ENCODE measurements at places on chromosomes 3 and 15.

GRCh38 chr15:68725736-68726135 lies 95.0 kb downstream of the ANP32A start:
- H3K4me1 ChIP-seq, result no peaks in the 10 kb centered on the region
- no peak for ATAC-seq
- no peaks in the 10 kb centered on the region for H3K27me3 ChIP-seq
- no peak overlapping the region for H3K27ac ChIP-seq

DNA sequence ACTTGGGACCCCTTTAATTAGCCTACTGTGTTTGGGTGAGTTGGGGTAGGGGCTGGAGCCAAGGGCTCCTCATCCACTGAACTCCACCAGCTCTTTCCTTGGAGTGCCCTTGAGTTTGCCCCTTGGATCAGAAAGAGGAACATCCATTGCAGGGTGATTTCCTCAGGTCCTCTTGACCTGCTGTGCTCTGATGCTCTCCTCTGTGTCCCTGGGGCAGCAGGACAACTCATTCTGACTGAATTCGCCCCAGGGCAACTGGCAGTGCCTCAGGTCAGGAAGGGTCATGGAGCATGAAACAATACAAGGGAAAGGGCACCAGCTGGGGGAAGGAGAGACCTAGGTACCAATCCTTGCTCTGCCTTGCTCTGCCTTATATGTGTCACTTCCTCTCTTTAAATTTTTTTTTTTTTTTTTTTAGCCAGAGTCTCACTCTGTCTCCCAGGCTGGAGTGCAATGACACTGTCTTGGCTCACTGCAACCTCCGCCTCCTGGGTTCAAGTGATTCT lies 47.8 kb downstream of the BSN start:
- H3K27ac ChIP-seq, result no peak overlapping the region
- H3K4me1 ChIP-seq, result no peaks in the 10 kb centered on the region
- H3K36me3 ChIP-seq, result no peaks in the 10 kb centered on the region
- H3K4me3 ChIP-seq, result no peak overlapping the region

DNA sequence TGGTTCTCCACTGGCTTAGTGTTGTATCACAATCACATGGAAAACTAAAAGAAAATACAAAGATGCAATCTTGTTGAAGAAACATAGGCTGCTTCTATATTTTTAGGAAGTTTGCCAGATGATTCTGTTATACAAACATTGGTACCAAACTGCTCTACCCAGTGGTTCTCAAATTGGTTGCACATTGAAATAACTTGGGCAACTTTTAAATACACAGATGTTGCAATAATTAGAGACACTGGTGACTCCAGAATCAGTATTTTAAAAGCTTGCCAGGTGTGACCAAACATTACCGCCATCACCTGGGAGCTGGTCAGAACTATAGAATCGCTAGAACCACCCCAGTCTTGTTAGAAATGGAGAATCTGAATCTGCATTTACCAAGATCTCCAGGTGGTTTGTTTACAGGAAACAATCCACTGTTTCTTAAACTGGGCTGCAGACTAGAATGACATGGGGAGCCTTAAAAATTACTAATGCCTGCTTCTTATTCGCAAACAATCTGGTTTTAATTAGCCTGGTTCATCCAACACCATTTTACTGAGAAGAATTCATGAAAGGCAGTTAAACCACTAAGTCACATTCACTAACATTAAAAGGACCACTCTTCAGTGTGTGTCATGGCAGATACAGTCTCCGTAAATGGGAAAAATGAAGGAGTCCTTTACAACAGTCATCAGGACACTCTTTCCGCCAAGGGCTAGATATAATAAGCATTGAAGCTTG lies 76.5 kb downstream of the ACAP2 start:
- no peak for ATAC-seq
- H3K4me1 ChIP-seq, result peaks cover 37% of the 10 kb centered on the region
- no peak overlapping the region for H3K4me3 ChIP-seq
- H3K27ac ChIP-seq, result no peak overlapping the region

DNA sequence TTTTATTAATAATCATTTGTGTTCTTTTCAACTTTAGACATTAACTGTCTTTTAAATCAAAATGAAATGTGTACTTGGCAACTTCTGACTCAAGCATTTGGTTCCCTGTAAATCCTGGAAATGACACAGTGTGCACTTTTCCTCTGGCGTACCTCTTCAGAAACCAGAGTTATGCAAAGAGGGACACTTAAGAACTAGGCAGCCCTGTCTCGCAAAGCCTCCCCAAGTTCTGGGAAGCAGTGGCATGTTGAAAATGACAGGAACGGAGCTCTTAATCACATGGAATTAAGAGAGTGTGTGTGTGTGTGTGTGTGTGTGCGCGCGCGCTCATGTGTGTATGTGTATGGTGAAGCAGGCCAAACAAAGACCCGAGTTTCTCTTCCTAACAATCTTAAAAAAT lies 707.4 kb downstream of the MECOM start:
- H3K4me3 ChIP-seq, result no peak overlapping the region
- H3K36me3 ChIP-seq, result no peaks in the 10 kb centered on the region
- H3K27ac ChIP-seq, result no peak overlapping the region

- H3K36me3 ChIP-seq, result peaks cover 13% of the 10 kb centered on the region
- peak within 1 kb of the TSS; percentile 90 for H3K4me3 ChIP-seq
- H3K4me1 ChIP-seq, result peaks cover 44% of the 10 kb centered on the region
- no peaks in the 10 kb centered on the region for H3K27me3 ChIP-seq
- peak within 1 kb of the TSS; percentile 99 for H3K27ac ChIP-seq
Observed at GRCh38 chr3:119579366-119580066, at the start of gene ADPRH. ADPRH (plus strand) TSS chr3:119579492; CDS start chr3:119582170, 2,678 bp downstream.

- no peaks in the 10 kb centered on the region for H3K27me3 ChIP-seq
- H3K4me3 ChIP-seq, result no peak overlapping the region
- ATAC-seq, result no peak
- H3K27ac ChIP-seq, result no peak overlapping the region
- no peaks in the 10 kb centered on the region for H3K36me3 ChIP-seq
Observed at GRCh38 chr3:34408088-34408487, 609.7 kb downstream of the PDCD6IP start.

GRCh38 chr3:180421221-180421620 lies 180.7 kb upstream of the TTC14 start:
- no peak overlapping the region for H3K27ac ChIP-seq
- no peak overlapping the region for H3K4me3 ChIP-seq
- ATAC-seq, result no peak
- no peaks in the 10 kb centered on the region for H3K36me3 ChIP-seq

GRCh38 chr3:129985113-129985512 lies 10.6 kb downstream of the TRH start:
- no peak overlapping the region for H3K4me3 ChIP-seq
- H3K36me3 ChIP-seq, result no peaks in the 10 kb centered on the region
- H3K27ac ChIP-seq, result no peak overlapping the region
- peaks cover 27% of the 10 kb centered on the region for H3K27me3 ChIP-seq

DNA sequence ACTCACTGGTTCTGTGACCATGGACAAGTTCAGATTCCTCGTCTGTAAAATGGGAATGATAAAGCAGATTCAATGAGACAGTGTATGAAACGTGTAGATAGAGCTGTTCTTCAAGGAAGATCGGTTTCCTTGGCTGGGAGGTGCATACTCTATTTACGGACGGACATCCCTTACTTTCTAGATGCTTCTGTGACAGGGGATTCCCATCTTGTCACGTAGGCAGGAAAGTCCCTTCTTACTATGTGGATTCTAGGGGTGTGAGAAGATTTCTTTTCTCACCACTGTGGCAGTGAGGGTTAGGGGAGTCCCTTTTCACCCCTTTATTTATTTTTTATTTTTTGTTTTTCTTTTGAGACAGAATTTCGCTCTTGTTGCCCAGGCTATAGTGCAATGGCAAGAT lies 180.9 kb upstream of the TBL1XR1 start:
- peak overlapping the region; percentile 26 for H3K4me3 ChIP-seq
- H3K27me3 ChIP-seq, result no peaks in the 10 kb centered on the region
- ATAC-seq, result peak; percentile 60
- peak overlapping the region; percentile 74 for H3K27ac ChIP-seq
- peaks cover 47% of the 10 kb centered on the region for H3K4me1 ChIP-seq

GRCh38 chr3:142981108-142981507 lies 17.6 kb upstream of the PAQR9 start:
- H3K27me3 ChIP-seq, result peaks cover 7% of the 10 kb centered on the region
- H3K27ac ChIP-seq, result no peak overlapping the region
- H3K36me3 ChIP-seq, result no peaks in the 10 kb centered on the region
- ATAC-seq, result no peak
- no peak overlapping the region for H3K4me3 ChIP-seq
- no peaks in the 10 kb centered on the region for H3K4me1 ChIP-seq

DNA sequence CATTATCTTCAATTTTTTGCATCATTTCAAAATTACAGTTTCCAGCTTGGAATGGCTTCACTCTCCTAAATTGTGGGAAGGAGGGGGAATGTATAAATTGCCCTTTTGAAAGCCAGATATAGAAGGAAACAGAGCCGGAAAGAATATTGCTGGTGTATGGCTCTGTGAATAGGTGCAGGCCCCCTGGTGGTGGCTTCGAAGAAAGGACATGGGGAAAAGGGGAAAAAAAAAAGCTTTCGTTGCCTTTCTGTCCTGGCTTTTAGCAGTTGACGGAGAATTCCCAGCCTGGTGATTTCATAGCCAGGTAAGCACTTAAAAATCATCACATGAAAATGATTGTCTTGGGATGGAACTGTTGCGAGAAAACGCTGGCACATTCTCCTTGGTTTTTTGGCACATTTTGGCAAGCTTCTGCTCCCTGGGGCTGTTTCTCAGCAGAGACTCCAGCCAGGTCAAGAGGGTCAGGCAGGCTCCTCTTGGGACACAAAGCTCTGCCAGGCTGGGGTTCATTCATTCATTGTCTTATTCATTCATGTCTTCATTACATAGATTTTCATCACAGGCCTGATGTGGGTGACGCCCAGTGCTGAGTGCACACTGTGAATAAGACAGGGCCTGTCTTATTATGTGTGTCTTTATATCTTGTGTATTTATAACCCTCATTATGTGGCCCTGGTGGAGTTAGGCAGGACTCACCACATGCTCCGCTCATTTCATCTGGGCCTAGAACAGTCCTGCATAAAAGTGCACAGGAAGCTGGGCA lies 300.0 kb upstream of the TPM1 start:
- H3K27me3 ChIP-seq, result peaks cover 3% of the 10 kb centered on the region
- peaks cover 6% of the 10 kb centered on the region for H3K4me1 ChIP-seq
- H3K36me3 ChIP-seq, result no peaks in the 10 kb centered on the region
- peak; percentile 34 for ATAC-seq
- H3K27ac ChIP-seq, result no peak overlapping the region

DNA sequence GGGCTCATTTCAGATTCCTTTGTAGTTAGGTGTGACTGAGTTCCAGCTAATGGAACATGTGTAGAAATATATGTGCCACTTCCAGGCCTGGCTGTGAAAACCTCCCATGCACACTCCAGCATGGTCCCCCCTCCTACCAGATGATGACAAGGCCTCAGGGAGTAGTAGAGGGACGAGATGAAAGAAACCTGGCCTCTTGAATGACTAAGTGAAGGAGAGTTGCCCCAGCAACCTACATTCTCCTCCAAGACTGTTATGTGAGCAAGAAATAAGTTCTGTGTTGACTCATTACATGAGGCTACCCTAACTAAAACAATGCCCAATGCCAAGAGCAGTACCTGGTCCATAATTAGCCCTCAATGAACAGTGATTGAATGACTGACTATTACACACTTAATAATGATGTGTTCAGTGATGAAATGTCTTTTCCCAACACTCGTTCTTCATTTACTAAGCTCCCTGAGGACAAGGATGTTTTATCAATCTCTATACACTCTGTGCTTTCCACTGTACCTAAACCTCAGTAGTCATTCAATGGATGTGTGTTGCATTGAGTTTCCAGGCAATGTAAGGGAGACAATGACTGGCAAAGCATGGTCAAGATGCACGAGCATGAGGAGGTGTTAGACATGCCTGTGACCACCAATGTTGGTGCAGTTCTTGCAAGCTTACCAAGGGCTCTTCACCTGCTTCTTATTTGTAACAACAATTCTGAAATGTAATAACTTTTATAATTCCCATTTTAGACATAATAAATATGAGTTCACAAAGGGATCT lies 62.0 kb upstream of the BCL6 start:
- H3K27ac ChIP-seq, result no peak overlapping the region
- no peak overlapping the region for H3K4me3 ChIP-seq
- ATAC-seq, result no peak
- peaks cover 46% of the 10 kb centered on the region for H3K4me1 ChIP-seq
- H3K27me3 ChIP-seq, result peaks cover 12% of the 10 kb centered on the region
- peaks cover 9% of the 10 kb centered on the region for H3K36me3 ChIP-seq

- H3K27ac ChIP-seq, result no peak overlapping the region
- H3K4me1 ChIP-seq, result no peaks in the 10 kb centered on the region
- H3K27me3 ChIP-seq, result peaks cover 1% of the 10 kb centered on the region
Observed at GRCh38 chr3:156037356-156037755, 83.0 kb upstream of the KCNAB1 start.

DNA sequence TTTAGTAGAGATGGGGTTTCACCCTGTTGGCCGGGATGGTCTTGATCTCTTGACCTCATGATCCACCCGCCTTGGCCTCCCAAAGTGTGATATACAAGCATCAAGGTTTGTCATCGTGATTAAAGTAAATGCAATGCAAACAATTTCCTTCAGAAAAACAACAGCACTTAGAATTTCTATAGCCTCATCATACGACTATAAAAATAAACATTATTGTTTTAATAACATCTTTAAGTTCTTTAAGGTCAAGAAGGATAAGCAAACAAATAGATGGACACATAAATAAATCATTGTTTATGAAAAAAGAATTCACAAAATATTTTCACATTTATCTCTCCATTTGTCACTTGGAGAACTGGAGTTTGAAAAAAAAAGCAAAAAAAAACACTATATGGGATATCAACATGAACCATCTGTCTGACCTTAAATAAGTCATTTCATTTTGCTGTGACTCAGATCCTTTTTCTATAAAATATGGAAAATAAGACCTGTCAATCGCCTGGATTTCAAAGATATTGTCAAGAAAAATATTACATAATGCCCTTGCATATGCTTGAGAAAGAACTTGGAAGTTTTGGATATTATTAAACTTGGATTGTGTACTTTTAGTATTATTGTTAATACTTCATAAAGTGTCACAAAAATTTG lies 642.0 kb upstream of the KCNMB2 start:
- ATAC-seq, result no peak
- H3K4me1 ChIP-seq, result no peaks in the 10 kb centered on the region
- H3K4me3 ChIP-seq, result no peak overlapping the region
- peaks cover 8% of the 10 kb centered on the region for H3K27me3 ChIP-seq
- H3K27ac ChIP-seq, result no peak overlapping the region

DNA sequence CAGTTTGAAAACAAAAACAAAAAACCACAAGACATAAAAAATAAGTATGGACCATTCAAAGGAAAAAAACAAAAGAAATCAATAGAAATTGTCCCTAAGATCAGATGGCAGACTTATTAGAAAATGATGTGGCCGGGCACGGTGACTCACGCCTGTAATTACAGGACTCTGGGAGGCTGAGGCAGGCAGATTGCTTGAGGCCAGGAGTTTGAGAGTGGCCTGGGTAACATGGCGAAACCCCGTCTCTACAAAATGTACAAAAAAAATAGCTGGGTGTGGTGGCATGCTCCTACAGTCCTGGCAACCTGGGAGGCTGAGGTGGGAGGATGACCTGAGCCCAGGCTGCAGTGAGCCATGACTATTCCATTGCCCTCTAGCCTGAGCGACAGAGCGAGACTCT lies 16.6 kb downstream of the SPCS1 start:
- peaks cover 48% of the 10 kb centered on the region for H3K36me3 ChIP-seq
- H3K4me1 ChIP-seq, result peaks cover 9% of the 10 kb centered on the region
- no peak overlapping the region for H3K4me3 ChIP-seq
- H3K27me3 ChIP-seq, result no peaks in the 10 kb centered on the region
- H3K27ac ChIP-seq, result no peak overlapping the region
- no peak for ATAC-seq

All from stimulated activated memory B cell treated with anti-CD40 and anti-IgM and Interleukin-4, amounts not matched to agents 10 μg/mL and 1 μg/mL and 100 μg/mL, for 72 hours (primary cell).